EL (cell line): ENCODE measurements at places on chromosomes 5 and 9.

- DNase-seq, result peak; percentile 92
These were observed 102.4 kb downstream of the DAPK1 start for GRCh38 chr9:87599901-87600610.

DNA sequence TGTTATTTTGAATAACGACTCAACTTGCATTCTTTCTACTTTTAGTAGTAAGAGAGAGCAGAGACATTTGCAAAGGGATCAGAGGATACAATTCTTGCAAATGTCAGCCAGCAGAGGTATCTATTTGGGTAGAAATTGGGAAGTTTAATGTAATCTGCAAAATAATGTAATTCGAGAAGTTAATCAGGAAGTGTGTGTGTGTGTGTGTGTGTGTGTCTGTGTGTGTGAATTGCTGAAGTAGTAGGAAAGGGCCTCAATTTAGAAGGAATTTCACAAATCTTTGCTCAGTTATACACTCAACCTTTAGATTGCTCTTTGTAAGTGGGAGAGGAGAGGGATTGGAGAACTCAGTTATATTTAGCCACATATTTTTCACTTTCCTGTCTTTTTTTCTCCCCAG is 11.0 kb upstream of the IFNA1 start:
- DNase-seq, result no peak

- no peak for DNase-seq
These were observed 30.4 kb upstream of the NDFIP1 start for GRCh38 chr5:142078221-142078620.

DNA sequence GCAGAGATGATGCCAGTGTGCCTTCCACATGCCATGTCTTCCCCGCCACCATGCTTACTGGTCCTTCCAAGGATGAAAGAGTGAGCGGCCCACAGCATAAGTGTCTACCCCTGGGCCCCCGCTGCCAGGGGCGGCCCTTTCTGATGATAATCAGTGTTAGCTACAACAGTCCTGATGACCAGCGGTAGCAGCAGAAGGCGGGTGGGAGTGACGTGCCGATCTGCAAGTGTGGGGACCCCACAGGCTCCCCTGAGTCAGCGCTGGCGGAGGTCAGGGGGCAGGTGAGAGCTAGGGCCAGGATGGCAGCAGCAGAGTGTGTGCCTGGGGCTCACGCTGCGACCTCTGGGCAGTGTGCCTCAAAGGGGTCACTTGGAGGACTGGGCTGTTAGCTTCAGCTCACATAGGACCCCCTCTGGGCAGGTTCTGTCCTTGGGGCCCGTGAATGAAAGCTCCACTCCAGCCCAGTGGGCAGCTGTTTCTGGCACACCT is 80.4 kb downstream of the HMCN2 start:
- DNase-seq, result no peak

DNA sequence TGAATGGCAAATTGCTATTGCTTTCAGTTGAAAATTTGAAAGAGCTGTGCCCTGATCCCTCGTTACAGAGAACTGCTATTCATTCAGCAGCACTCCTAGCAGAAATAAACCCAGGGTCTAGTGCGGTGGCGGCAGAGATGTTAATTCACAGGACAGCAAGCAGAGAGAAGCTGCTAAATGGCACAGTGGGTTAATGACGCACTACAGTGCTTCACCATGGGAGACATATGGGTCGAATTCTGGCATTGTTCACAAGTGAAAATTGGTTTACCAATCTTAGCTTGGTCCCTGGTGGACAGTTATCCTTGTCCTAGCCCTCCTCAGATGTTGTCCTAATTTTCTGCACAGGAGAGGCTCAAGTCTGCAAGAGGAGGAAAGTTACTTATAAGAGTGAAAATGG is 807.4 kb downstream of the TLE1 start:
- DNase-seq, result no peak

GRCh38 chr9:98255061-98255577 is 330 bp downstream of the TBC1D2 start:
- peak; percentile 65 for DNase-seq

DNA sequence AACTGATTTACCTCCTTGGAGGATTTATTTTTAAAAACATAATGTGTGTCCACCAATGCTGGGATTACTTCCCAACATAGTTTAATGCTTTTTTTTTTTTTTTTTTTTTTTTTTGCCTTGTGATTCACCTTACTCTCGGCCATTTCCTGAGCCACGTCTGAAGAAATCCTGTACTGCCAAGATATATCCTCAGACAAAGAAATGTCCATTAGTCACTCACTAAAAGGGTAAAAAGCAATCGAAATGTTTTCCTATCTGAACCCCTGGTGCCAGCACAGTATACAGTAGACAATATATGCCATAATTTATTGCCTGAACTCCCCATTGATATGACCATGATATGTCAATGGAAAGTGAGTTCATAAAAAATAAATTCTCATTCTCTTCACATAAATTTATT is 344.1 kb downstream of the BNC2 start:
- DNase-seq, result peak; percentile 66

GRCh38 chr5:97100476-97100875 is 41.9 kb downstream of the LIX1 start:
- DNase-seq, result no peak

DNA sequence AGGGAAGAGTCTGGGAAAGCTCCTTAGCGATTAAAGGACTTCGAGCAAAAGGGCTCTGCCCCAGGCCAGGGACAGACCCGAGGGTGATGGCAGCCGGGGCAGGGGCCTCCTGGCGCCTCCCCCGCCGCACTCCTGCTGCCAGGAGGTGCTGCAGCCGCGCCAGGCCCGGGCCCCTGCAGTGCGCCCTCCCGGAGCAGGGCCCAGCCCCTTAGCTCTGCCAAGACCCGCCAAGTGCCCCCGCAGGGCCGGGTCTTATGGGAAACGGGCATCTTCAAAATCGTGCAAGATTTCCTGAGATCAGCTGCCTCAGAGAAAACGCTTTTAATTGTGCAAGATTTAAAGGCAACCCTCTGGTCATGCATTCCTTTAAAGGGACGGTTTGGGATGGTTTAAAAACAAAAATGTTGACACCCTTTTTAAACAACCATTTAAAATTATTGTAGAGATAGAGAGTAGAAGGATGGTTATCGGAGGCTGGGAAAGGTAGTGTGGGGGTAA is 52.4 kb downstream of the CDC14B start:
- DNase-seq, result no peak

- DNase-seq, result no peak
These were observed 59.3 kb downstream of the CAST start for GRCh38 chr5:96721351-96721977.

- no peak for DNase-seq
These were observed 1036.1 kb upstream of the ARRDC3 start for GRCh38 chr5:92419261-92419660.

- DNase-seq, result peak; percentile 31
These were observed 93.5 kb downstream of the SSBP2 start for GRCh38 chr5:81657386-81657785.

DNA sequence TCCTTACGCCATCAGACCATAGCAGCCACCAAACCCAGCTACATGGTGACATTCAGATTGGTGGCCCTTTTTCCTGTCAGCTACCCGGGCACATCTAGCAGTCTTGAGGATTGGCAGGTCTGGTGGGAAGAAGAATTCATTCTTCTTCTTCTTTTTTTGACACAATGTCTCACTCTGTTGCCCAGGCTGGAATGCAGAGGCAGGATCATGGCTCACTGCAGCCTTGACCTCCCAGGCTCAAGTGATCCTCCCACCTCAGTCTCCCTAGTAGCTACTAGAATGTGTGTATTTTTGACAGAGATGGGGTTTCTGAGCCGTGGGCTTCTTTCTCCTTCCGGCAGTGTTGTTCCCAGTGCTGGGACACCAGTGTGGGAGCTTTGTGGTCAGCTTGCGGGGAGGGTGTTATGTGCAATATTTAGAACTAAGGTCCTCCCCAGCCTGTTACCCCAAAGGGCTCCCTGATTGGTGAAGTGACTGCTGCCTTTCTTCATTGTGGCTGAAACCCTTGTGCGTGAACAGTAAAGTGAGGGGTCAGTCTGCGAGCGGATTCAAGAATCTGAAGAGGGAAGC is 3.4 kb downstream of the NTMT1 start:
- DNase-seq, result no peak

DNA sequence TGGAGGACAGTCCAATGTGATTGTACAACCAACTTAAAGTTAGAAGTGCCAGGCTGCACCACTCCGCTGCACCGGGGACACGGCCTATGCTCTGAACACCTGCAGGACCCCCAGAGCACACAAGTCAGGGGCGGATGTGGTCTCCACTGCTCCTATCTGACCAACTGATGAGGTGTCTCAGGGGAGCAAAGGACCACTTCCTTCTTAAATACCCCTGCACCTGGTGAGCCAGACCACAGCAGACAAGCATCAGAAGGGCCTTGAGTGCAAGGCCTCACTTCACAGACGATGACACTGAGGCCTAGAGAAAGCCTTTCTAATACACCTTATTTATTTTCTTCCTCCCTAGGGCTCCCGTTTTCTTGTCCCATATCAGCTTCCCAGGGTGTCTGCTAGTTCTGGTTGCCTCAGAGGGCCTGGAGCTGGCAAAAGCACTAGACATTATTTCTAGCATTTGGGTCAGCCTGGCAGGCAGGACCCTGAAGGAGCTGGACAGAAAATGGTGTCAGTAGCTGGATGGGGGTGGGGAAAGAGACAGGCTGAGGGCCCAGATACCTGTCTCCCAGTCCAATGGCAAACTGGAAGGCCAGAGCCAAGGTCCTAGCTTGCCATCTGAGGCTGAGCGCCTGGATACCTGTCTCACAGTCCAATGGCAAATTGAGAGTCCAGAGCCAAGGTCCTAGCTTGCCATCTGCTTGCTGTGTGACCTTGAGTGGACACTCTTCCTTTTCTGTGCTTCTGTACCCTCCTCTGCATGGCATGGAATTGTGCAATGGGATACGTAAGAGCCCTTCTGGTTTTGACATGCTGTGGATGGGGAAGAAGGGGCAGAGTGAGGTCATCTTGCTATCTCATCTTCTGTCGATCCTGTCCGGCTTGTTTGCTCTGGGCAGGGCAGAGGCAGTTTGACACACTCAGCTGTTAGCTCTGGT is 9.0 kb downstream of the CCDC69 start:
- no peak for DNase-seq

GRCh38 chr9:78676623-78677022 is 379.7 kb downstream of the PSAT1 start:
- peak; percentile 82 for DNase-seq

DNA sequence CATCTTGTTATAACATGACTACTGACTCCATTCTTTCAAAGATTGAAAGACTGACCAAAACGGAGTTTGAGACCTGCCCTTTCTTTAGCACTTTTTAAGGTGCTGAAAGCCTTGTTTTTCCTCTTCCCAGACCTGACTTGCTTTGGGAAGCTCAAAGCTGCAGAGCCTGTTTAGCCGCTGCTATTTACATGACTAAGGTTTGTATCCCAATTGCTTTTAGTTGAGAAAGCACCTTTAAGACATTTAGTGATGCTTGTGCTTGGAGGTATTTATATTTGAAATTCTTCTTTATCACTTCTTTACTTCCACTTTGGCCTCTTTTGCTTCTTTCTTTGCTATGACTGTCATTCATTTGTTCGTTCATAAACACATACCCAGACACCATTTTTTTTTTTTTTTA is 182.6 kb upstream of the ELL2 start:
- DNase-seq, result no peak

GRCh38 chr9:131366761-131367401 is 27.0 kb upstream of the PRRC2B start:
- DNase-seq, result peak; percentile 62

DNA sequence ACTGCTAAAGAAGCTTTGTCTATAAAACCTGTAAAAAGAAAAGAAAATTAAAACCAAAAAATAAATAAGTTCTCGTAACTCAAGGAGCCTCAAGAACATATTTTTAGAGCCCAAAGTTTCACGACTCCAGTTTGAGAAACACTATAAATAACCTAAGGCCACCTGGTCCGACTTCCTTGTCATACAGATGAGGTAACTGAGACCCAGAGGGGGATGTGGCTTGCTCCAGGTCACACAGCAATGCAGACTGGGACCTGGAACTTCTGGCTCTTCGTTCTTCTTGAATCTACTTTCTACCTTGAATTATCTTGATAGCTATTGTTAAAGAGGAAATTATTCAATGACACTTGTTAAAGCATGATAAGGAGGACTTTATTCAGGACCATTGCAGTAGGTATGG is 514.8 kb downstream of the CDK5RAP2 start:
- no peak for DNase-seq

DNA sequence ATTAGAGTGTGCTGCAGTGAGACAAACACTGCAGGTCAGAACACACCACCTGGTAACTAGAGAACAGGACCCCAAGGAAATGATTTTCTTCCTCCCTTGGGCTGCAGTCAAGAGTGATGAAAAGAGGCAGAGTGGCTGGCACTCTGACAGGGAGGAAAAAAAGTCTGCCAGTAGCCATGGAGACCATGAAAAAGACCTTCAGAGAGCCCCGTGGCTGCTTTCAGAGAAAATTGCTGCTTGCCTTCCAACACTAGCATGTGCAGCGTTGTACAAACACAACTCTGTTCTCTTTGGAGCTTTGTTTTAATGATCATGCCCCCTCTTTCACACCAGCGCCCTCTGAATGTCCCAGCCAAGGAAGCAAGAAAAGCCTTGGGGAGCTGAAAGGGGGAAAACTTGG is 68.8 kb downstream of the ANKRD55 start:
- DNase-seq, result no peak

DNA sequence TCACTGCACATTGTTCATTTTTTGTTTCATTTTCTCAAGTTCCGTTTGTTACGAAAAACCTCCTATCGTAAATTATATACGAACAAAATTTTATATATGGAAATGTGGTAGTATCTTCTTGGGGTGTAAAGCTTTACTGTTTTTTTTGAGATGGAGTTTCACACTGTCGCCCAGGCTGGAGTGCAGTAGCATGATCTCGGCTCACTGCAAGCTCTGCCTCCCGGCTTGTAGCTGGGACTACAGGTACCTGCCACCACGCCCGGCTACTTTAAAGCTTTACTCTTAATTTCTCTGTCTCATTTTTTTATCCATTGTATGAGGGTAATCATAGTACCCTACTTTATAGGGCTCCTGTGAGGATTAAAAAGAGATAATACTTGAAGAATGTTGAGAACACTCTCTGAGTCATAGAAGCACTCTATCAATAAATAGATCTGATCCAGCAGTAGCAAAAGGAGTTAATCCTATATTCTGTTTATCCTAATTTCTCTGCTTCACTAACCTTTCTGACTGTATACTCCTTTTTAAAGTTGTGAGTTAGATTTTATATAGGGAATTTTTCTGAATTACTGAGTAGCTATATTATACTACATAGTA is 5.6 kb upstream of the LRRC70 start:
- DNase-seq, result no peak

DNA sequence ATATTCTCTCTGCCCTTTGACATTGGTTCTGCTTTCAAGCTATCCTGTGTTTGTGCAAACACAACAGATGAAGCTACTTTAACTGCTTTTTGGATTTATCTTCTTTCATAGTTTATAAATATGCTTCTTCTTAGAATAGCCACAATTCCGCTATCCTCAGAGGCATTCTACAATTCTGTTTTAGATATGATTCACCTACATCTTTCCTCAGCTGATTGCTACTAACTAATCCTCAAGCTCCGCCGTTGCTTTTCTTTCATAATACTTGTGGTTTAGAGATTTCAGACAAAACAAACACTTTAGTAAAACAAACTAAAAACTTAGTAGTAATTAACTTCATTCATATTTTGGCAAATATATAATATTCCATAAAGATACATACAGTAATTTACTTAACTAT is 52.5 kb downstream of the ECPAS start:
- DNase-seq, result no peak
